ENCODE measurements at places on chromosomes 2 and 18.

GRCh38 chr2:113053666-113054065, 999 bp upstream of the IL36B start:
- DNase-seq: no peak

- DNase-seq: no peak
These were observed 74.3 kb downstream of the GTF3C3 start for GRCh38 chr2:196725218-196725617.

DNA sequence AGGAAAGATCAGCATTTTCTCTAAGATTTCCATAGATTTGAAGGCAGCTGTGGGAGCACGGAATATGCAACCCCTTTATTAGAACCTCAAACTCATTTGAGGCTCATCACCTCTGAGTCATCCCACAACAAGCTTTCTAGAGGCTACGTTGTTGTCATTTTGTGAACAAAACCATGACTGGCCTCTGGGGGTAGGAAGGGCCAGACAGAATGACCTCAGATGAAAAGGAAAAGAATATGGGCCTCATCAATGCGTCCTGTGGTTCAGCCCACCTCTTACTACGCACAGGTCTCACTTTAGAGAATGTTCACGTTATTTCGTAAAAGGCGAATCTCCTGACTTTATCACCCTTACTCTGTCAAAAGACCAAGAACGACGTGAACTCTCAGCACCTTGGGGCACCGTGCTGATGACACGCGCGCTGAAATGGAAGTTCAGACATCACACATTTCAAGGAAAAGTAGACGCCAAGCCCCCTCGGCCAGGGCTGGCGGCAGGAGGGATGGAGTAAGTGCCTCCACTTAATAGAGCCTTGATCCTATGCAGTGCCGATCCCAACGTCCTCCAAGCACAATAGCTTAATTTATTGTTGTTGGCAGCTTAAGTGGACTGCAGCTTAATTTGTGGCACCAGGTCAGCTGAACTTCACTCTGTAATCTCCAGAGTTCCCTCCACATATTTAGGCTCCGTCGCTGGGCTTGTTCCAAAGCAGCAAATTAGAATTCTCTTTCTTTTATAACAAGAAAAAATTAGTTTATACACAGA, 208.3 kb downstream of the EIPR1 start:
- no peak for DNase-seq

DNA sequence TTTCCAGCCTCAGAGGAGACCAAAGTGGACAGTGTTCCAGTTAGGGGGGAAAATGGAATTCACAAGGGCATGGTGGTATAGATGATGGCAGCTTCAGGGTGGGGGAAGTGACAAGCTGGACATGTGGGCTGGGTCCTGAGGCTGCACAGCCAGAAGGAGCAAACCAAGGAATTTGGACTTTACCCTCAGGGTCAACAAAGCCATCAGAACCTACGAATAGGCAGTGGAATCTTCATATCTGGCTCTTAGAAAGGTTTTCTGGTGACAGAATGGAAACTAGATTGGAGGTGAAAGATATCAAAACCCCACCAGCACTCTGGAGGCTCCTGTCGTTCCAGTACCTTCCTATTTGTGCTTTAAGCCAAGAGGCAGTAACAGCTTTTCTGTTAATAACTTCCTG, 127.1 kb downstream of the SETBP1 start:
- DNase-seq: no peak

DNA sequence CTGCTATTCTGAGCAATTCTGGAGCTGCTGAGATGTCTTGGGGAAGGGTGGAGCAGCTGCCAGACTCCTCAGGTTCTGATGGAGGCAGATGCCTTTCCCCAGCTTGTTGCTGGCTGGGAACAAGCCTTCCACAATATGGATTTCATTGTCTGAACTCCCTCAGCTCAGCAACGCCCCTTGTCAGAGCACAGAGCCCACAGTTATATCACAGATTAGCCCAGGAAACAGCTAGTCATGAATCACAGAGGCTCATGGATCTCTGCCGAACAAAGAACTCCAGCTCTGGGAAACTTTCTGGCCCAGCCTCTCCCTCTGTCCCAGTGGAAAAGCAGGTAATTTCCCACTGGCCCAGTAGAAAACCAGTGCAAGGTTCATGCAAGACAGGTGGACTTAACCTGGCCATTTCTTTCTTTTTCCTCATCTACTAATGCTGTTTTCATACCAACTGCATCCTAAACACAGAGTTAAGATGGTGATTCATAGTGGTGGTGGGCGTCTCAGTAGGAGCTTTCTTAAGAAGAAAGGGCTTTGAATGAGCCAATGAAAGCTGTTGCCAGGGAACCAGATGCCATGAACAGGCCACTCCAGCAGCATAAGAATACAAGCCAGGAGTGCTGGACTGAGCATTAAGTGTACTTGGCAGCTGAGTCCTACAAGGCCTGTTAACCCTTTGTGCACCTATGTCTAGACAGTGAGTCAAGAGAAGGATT, 8.7 kb upstream of the KIAA2012 start:
- peak; percentile 63 for DNase-seq

DNA sequence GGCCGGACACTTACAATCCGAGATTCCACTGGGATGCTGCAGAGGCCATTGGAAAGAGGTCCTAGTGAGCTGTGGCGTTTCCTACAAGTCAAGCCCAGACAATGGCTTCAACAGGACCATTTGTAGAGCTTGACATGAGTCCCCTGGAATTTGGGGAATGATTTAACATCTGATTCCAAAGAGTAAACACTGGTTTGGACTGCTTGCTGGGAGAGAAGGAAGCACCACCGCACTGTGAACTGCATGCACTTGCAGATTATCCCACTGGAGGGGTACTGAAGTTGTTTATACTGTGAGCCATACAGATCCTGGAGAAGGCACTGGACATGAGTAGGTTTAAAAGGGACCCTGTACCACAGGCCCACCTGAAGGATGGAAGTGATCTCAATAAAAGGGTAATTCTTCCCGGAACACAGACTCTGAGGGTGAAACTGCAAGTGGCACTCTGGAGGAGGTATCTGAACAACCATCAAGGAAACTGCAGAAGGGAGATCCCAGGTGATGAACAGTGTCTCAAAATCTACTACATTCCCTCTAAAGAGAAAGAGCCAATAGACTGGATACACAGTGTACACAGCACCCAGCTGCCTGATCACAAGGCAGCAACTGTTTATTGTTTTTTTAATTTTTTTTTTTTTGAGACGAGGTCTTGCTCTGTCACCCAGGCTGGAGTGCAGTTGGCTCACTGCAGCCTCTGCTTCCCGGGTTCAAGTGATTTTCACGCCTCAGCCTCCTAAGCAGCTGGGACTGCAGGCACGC, 4.3 kb upstream of the RAB6C start:
- DNase-seq: no peak

DNA sequence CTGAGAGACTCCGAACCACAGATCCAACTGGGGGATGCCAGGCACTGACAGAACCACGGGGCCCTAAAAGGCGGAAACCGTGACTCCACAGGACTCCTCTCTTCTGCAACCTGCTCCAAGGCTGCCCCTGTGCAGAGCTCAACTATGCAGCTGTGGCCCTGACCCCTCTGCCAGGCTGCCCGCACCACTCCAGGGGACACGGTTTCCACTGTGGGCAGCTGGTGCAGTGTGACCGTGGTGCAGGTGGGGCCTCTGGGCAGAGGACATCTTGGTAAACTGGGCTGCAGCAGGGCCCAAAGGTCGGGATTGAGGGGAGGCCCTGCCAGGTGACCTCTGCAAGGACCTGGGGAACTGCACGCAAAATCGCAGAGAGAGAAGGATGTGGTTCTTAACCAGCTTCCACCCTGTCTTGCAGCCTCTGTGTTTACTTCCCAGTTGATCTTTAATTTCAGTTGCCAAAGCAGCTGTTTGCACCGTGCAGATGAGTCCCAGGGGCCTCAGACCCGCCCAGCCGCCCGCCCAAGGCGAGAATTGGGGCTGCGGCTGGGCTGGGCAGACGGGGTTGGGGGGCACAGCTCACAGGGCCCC, 104.6 kb upstream of the CTDP1 start:
- peak; percentile 36 for DNase-seq

- no peak for DNase-seq
These were observed 39.9 kb upstream of the CDC42EP3 start for GRCh38 chr2:37711308-37711731.
